ENCODE measurements at places on chromosomes 4 and X.

DNA sequence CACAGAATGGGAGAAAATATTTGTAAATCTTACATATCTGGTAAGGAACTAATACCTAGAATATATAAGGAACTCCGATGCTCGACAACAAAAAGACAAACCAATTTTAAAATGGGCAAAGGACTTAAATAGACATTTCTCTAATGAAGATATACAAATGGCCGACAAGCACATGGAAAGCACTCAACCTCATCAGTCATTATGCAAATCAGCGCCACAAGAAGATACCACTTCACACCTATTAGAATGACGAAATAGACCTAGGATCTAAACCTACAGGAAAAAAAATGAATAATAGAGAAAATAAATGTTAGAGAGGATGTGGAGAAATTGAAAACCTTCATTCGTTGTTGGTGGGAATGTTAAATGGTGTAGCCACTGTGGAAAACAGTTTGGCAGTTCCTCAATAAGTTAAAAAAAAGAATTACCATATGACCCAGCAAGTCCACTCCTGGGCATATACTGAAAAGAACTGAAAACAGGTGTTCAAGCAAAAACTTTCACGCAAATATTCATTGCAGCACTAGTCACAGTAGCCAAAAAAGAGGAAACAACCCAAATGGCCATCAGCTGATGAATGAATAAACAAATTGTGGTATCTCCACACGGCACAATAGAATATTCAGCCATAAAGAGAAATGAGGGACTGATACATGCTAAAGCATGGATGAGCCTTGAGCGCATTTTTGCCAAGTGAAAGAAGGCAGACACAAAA is 57.3 kb upstream of the WDR19 start:
- no peak for DNase-seq

- no peak for DNase-seq
Observed at GRCh38 chr4:108813261-108813660, 50.4 kb upstream of the ETNPPL start.

DNA sequence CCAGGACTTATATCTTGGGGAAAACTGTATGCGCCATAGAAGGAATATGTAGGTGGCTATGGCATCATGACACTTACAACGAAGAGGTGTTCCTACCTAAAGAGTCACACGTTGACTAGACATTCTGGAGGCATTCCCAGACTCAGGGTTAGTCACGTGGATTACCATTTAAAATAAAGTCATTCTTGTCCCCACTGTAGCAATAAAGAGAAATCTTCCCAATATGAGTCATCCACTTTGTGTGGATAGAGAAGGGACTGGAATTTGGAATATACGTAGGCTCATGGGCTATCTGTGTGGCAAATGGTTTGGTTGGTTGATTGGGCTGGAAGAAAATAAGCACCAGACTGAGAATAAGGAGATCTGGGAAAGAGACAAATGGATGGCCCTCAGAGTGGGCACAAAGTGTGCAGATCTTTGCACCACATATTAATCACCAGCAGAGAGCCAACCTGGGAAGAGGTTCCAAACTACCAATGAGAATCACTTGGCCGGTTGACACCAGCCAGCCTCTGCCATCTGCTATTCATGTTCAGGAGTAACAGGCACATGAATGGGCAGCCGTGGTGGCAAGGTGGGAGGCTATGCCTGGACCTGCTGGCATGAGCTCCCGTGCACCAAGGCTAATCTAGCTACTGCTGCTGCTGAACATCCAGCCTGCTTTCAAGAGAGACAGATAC is 41.0 kb downstream of the MTNR1A start:
- no peak for DNase-seq

- no peak for DNase-seq
Observed at GRCh38 chrX:130770615-130771014, 132.4 kb downstream of the ENOX2 start.

DNA sequence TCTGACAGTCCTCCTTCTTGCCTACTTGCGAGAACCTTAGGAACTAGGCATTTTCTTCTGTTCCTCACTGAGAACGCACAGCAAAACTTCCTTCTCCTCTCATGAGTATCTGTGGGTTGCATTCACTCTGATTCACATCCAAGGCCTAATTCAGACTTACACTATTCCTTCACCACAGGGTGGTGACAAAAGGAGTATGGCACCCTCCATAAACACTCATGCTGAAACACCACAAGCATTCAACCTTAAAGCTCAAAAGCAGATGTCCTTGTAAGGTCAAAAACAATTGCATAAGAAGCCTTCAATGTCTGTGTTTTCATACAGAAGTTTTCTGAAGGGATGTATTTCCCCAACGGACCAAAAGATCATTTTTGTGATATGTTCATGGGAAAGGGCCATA is 147.3 kb downstream of the CORIN start:
- no peak for DNase-seq

DNA sequence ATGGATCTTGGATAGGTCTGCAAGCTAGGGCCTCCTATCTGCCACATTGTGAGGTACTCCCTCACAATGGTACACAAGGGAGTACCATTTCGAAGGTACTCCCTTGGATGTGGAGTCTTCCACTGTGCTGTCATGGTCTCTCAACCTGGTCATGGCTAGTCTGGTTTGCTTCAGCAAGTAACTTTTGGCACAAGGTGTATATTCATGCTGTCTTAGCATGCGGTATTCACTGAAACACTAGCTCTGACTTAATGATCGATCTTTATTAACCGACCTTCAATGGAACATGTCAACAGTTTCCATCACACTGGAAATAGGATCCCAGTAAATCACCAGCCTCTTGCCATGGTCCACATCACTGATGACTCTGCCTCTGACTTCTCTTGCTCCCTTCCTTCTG is 77.5 kb upstream of the HS3ST1 start:
- no peak for DNase-seq

DNA sequence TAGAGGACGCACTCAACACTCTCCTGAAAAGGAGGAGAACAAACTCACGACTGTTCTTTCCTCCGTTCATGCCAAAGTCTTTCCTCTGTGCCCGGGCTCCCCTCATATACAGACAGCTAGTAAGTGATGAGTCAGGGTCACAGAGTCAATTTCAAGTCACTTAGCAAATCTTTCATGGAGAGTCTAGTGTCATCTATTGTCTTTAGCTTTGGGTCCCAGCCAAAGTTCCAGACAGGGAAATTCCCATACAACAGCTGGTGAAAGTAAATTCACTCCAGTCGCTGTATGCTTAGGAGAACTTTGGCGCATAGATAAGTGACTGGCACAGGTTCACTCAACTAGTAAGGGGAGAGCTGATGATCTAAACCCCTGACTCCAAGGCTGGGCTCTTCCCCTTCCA is 226.5 kb downstream of the MID1 start:
- no peak for DNase-seq

DNA sequence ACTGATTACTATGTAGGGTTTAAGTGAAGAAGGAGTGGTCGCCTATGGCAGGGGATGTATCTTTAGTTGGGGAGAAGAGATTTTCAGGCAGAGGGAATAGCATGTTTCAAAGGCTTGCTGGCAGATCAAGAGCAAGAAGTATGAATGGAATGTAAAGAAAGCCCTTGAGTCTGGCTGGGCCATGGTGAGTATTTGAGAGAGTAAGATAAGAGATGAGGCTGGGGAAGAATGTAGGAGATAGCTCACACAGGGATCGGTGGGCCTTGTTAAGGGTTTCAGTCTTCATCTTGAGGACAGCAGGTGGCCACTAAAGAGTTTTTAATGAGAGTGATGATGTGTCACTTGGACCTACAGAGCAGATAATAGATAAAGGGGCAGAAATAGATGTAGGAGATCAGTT is 319.1 kb upstream of the RPS6KA3 start:
- no peak for DNase-seq

DNA sequence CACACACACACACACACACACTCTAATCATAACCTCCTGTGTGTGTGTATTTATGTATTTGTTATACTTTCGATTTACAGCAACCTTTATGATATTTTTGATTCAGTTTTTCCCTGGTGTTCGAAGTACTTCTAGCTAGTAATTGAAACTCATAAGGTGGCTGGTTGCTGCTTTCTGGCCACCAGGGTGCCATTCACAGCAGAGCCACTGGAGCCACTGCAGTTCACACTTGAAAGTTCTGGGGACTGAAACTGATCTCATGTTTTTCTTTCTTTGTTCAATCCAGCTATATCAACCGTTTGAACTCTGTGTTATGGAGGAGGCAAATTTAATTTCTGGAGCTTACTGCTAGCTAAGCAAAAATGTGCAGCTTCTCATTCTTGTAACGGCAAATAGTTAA is 419.4 kb downstream of the ADGRL3 start:
- no peak for DNase-seq

GRCh38 chr4:124526769-124527168 is 185.8 kb downstream of the ANKRD50 start:
- no peak for DNase-seq

DNA sequence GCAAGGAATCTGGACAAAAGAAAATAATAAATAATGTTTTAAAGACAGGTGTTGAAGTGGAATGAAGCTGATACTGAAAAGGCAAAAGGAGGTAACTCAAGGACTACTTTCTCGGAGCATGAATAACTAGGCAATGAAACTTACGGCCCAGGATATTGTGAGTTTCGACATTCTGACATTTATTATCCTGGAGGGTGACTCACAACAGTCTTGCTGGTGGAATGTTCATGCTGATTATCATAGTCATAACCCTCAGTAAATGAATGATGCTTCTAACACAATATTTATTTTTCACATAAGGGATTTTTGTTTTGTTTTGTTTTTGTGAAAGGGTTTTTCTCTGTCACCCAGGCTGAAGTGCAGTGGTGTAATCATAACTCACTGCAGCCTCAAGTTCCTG is 147.0 kb upstream of the HPGD start:
- DNase-seq = no peak

GRCh38 chrX:124028182-124028581 is 66.7 kb downstream of the STAG2 start:
- DNase-seq = no peak

DNA sequence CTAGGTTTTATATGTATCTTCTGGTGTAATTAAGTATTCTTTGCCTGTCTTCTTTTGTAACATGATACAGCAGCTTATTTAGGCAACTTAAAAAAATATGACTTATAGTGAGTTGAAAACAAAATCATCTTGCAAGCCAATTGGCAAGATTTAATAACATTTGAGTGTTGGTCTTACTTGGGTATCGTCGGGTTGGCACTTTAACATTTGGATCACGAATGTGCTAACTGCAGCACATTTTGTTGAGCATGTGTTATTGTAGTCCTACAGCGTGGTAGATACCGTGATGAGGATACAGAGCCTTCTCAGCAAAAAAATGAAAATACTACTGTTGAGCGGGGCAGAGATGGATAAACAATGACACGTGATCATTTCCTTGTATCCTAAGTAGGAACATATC is 295.3 kb downstream of the ARHGAP10 start:
- no peak for DNase-seq

GRCh38 chr4:58075724-58076123 is 965.5 kb upstream of the IGFBP7 start:
- no peak for DNase-seq

DNA sequence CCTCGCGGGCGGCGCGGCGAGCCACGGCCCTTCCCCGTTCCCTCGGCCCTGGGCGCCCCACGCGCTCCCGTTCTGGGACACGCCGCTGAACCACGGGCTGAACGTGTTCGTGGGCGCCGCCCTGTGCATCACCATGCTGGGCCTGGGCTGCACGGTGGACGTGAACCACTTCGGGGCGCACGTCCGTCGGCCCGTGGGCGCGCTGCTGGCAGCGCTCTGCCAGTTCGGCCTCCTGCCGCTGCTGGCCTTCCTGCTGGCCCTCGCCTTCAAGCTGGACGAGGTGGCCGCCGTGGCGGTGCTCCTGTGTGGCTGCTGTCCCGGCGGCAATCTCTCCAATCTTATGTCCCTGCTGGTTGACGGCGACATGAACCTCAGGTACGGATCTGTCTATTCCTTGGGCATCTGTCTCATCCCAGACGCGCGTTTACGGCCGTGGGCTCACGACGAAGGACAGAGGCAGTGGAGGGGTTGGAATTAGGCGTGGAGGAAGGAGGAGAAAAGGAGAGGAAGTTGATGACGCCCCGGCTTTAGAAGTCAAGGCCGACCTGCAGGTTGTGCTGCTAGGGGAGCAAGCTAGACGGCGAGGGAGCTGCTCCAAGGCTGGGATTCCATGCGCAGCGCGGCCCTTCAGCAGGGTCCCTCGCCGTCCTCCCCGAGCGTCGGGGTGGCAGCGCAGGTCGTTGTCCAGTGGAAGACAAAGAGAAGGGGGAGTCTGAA is 792 bp downstream of the SLC10A4 start:
- DNase-seq = peak; percentile 38

DNA sequence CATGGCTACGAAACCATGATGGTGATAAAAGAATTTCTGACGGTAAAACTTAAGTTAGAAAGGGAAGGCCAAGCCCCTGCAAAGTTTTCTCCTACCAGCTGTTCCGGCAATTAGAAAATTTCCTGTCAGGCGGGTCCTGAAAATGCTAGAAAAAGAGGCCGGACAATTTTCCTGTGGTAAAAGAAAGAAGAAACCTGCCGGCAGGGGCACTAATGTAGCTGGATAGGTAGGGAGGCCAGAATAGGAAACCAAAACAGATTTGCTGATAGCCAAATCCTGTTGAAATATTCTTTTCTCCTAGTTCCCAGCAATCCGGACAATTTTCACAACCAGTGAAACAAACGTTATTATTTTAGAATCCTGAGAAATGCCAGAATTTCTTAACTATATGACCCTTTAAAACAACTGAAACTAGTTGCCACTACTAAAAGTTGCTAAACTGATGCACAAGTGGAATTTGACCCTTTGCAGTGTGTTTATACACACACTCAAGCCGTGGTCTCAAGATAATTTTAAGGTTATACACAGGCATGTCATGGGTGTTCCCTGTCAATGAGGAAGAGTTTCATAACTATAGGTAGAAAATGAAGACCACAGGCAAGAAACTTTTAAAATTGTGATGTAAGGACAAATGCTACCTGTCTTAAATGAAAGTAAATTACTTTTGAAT is 47.7 kb downstream of the RPS6KA3 start:
- no peak for DNase-seq

GRCh38 chr4:142512161-142512560 is 333.9 kb downstream of the INPP4B start:
- DNase-seq = no peak

DNA sequence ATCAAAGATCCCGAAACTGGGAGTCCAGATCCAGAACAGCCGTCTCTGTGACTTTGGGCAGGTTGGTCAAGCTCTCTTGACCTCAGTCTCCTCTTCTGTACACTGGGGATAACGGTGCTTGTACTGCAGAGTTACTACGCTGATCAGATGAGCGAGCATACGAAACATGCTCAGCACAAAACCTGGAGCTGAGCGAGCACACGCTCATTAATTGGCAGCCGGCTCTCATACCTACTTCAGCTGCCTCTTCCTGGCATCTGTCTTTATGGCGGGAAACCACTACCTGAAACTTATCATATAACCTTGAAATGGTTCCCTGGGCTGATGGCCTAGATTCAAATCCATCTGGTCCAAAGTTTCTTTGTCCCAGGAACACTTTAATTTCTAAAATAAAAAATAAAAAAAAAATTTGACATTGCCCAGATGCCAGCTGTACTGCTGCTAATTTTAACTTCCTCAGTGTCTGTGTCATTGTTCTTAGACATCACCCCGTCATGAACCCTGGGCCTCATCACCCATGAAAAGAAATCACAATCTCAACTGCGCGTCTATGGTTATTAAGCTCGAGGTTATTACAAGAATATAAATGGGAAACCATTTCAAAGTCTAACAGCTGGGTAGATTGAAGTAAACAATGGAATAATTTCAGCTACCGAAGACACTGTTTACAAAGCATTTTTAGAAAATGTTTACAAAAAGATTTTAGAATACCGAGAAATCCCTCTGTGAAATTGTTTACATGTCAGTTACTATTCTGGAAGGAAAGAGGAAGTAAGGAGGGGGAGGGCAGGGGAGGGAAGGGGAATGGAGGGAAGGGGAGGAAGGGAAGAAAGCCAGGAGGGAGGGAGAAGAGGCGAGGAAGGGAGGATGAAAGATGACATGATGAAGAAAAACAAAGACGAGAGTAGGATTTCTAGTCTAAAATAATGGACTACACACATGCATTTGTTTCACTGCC is 49.0 kb downstream of the CRMP1 start:
- DNase-seq = no peak
